ENCODE measurements at places on chromosomes 3 and 15. TPM values are rescaled to one million over a fixed set of nuclear protein-coding genes. Genes with fewer than 3 reads are reported as not detected.

The TP63 gene
- 37.8 TPM for polyA plus RNA-seq

The GAP43 gene
- 0.08 TPM for polyA plus RNA-seq

The ST8SIA2 gene
- not detected for polyA plus RNA-seq

The LDHAL6B gene
- not detected for polyA plus RNA-seq

The ATP8B4 gene
- 0.75 TPM for polyA plus RNA-seq

The TTLL13 gene
- polyA plus RNA-seq, result 0.07 TPM

The AHSG gene
- polyA plus RNA-seq, result 0.06 TPM

The IL5RA gene
- 0.02 TPM for polyA plus RNA-seq

The GOLGA8G gene
- polyA plus RNA-seq, result not detected

The ZIC1 gene
- not detected for polyA plus RNA-seq

The TNFSF10 gene
- 45.1 TPM for polyA plus RNA-seq

The FOXB1 gene
- polyA plus RNA-seq, result not detected

The GP5 gene
- polyA plus RNA-seq, result 0.01 TPM

The GOLGA8J gene
- polyA plus RNA-seq, result not detected

The ITIH4 gene
- 2.5 TPM for polyA plus RNA-seq

The CFAP91 gene
- polyA plus RNA-seq, result 0.45 TPM

The CD80 gene
- polyA plus RNA-seq, result 0.04 TPM

The ZNF385D gene
- 0.52 TPM for polyA plus RNA-seq

The CMTM8 gene
- 1.1 TPM for polyA plus RNA-seq

The CCR9 gene
- polyA plus RNA-seq, result not detected

The C3orf22 gene
- polyA plus RNA-seq, result not detected

The PEAK1 gene
- 1.9 TPM for polyA plus RNA-seq

The FAM107A gene
- 6.3 TPM for polyA plus RNA-seq

The BFSP2 gene
- polyA plus RNA-seq, result not detected

The GALNT15 gene
- polyA plus RNA-seq, result 7.9 TPM

The PLXNB1 gene
- 298 TPM for polyA plus RNA-seq

Data from esophagus (tissue), 2 donors.